ENCODE measurements at places on chromosomes 2 and 18.

- no peak for DNase-seq
These were observed 47.4 kb upstream of the RMDN2 start for GRCh38 chr2:37877457-37878315.

DNA sequence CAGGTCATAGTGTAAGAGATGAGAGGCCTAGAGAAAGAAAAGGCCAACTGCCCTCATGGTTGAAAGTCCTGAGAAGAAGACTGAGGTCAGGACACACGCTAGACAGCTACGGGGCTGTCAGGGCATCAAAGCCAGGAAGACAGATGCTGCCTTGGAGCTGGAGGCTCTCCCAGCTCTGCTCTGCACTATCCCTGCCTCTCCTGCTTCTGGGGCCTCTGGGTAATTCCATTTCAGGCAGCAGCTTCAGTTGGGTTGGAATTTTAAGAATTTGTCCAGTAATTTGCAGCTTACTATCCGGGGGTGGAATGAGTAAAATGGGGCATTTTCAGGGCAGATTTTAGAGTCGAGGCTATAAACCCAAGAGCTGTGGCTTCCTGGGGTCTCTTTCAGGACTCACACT, 76.2 kb upstream of the CTAGE1 start:
- DNase-seq: no peak

DNA sequence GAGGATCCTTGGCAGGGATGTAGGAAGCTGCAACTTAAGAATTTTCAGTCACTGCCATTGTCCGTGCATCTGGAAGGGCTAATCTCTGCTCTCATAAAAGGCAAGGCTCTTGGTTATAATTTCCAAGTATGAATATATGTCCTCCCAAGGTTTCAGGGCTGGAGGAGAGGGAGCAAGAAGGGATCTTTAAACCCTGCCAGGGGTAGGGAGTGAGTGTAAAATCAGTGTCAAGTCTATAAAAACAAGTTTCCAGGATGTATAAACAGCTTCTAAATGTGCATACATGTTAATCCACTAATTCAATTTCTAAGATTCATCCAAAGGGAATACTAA, 110.2 kb upstream of the CYRIA start:
- DNase-seq: no peak

- DNase-seq: no peak
These were observed at the start of gene AGXT for GRCh38 chr2:240868286-240869108. Gene AGXT, plus strand, starts transcription at chr2:240868824. Its CDS starts 42 bp downstream, at chr2:240868866.

DNA sequence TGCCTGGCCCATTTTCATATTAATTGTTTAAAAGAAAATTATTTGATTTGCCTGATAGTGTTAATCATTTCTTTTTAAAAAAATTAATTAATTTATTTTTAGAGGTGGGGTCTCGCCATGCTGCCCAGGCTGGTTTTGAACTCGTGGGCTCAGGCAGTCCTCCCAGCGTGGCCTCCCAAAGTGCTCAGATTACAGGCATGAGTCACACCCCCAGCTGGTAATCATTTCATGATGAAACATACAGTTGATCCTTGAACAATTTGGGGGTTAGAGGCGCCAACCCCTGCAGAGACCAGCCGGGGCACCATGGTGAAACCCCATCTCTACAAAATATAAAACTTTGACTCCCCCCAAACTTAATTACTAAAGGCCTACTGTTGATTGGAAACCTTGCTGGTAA, 7.9 kb downstream of the GPN1 start:
- DNase-seq: no peak

GRCh38 chr2:206011795-206012194, 74.2 kb downstream of the INO80D start:
- DNase-seq: no peak

- no peak for DNase-seq
These were observed 136.6 kb downstream of the INSIG2 start for GRCh38 chr2:118224895-118225311.

DNA sequence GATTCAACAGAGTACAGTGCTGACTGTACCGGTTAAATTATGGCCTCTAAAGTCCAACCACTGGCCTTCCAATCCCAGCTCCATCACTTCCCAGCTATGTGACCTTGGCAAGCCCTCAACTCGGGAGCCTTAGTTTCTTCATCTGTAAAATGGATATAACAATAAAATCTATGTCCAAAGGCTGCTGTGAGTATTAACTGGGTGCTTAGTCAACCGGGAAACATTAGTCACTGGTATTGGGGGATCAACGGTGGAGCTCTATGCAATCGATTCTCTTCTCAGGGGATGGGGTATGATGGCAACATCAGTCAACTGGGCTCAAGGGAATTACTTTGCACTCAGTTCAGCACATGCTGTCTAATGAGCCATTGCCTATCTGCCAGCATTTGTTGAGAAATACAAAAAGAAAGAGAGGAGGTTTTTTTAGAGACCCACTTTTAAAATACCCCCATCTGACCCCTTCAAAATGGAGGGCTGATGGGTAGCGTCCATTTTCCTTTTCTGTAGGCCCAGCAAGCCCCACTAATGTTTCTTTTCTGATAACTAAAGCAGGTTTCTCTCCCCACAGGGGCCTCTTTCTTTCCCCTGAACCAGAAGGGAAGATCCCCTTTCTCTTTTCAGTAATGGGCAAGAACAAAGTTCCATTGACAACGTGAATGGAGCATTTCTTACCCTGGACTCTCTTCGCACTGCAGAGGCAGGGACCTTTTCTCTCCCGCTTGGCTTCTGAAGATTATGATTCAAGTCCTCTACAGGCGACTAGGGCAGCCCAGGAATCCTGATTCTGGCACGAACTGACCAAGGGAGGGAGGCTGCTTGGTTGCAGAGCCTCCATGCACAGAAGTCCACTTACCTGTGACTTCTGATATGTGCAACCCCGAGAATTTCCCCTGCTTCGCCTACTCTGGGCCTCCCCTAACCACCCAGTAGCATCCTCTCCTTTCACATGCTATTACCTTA, 8.7 kb upstream of the AGFG1 start:
- peak; percentile 41 for DNase-seq

DNA sequence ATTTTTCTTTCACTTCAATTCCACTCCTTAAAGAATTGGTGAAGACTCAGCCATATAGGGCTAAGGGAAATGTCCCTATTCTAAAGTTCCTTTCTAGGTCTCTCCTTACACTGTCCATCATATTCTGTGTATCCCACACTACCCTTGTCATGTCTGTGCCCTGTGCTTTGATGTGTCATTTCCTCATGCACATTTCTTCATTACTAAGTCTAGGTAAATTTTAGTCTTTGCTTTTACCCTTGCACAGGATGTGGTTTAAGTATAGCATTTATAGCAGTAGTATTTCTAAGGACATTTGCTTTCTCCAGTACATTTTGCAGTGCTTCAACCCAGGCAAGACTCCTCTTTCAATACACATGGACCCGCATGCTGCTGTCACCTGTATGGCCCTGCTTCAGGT, 221.5 kb upstream of the ACVR2A start:
- DNase-seq: no peak

DNA sequence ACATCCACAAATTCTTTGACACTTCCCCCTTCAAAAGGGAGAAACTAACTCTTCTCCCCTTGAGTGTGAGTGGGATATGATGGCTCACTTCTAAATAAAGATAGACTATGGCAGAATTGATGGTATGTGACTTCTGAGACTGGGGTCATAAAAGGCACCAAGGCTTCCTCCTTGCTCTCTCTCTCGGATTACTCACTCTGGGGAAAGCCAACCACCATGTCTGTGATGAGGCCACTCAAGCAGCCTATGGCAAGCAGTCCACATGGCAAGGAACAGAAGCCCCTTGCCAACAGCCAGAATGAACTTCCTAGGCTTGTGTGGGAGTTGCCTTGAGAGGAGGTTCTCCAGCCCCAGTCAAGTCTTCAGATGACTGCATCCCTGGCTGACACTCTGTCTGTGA, 43.6 kb downstream of the KIAA2012 start:
- DNase-seq: no peak

GRCh38 chr18:54140641-54141040, 83.8 kb downstream of the MBD2 start:
- DNase-seq: no peak

- no peak for DNase-seq
These were observed 40.4 kb downstream of the LDLRAD4 start for GRCh38 chr18:13258921-13259320.

GRCh38 chr2:43462866-43463641, 132.8 kb downstream of the THADA start:
- DNase-seq: no peak

Measured in activated CD4-positive, alpha-beta T cell treated with anti-CD3 and anti-CD28 coated beads, Interleukin-2, amount 50 U/mL, for 48 hours (primary cell).